ENCODE measurements at places on chromosomes 4 and X.

GRCh38 chrX:17656035-17656418 lies 81.3 kb upstream of the SCML1 start:
- no peak for DNase-seq

- no peak for DNase-seq
Observed at GRCh38 chrX:15702488-15703371, 35.3 kb upstream of the CA5B start.

- DNase-seq: no peak
Observed at GRCh38 chrX:111687305-111687704, 6.3 kb downstream of the ALG13 start.

GRCh38 chrX:22542641-22543040 lies 269.9 kb downstream of the CBLL2 start:
- DNase-seq: no peak

GRCh38 chr4:104826171-104826570 lies 320.5 kb upstream of the TET2 start:
- DNase-seq: no peak

- no peak for DNase-seq
Observed at GRCh38 chr4:158094413-158095134, 78.3 kb downstream of the GASK1B start.

- DNase-seq: no peak
Observed at GRCh38 chrX:78168065-78168464, 28.6 kb upstream of the TAF9B start.

DNA sequence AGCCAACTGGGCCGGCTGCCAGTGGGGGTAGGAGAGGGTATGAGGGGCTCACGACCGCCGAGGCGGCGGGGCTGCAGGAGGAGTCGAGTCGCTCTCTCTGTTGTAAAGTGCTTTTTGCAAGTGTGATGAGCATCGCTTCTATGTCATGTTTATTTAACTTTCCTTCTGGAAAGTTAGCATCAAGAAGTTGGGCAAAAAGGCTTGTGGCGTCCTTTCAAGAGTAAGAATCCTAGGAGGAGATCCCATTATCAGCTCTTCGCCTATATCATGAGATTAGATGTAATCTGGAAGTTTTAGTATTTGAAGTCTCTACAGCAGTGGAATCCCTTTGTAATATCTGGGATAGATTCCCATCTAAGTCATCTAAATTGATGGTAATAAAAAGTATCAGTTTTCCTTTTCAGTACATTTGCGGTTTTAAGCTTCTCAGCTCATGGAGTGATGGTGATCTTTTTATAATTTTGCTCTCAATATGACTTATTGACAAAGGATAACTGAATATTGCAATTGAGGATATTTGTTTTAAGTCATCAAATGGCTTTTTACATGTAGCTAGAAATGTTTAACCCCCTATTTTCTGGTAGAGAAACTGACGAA lies 1.7 kb downstream of the GALNT7 start:
- DNase-seq: no peak

GRCh38 chr4:174553828-174554227 lies 31.5 kb upstream of the HPGD start:
- DNase-seq: no peak

DNA sequence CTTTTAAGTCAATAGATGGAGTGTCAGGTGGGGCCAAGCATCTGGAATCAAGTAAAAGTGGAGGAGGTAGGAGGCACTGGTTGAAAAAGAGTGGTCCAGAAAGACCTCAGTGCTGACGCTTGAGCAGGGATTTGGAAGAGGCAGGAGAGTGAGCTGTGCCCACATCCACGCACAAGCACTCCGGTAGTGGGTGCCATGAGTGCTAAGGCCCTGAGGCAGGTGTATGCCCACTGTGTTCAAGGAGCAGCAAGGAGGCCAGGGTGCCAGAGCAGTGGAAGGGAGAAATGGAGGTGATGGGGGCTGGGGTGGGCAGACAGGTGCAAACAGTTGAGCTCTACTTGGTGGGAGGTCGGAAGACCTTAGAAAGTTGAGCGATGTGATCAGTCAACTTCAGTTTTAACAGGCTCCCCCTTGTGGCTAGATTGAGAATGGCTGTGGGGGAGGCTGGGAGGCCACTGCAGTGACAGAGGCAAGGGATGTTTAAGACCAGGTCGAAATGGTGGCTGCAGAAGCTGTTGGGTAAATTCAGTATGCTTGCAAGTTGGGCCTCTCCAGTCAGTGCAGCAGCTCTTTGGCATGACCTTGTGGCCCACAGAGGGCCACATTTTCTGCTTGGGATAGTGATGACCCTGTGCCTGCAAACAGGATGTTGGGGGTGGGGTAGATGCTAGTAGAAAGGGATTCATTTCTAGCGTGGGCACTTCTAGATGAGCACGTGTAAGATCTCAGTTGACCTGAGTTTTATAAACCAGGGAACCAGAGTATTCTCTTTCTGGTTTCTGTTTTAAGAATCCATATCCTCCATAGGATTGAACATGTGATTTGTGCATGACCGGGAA lies 12.7 kb downstream of the TKTL1 start:
- peak; percentile 87 for DNase-seq

DNA sequence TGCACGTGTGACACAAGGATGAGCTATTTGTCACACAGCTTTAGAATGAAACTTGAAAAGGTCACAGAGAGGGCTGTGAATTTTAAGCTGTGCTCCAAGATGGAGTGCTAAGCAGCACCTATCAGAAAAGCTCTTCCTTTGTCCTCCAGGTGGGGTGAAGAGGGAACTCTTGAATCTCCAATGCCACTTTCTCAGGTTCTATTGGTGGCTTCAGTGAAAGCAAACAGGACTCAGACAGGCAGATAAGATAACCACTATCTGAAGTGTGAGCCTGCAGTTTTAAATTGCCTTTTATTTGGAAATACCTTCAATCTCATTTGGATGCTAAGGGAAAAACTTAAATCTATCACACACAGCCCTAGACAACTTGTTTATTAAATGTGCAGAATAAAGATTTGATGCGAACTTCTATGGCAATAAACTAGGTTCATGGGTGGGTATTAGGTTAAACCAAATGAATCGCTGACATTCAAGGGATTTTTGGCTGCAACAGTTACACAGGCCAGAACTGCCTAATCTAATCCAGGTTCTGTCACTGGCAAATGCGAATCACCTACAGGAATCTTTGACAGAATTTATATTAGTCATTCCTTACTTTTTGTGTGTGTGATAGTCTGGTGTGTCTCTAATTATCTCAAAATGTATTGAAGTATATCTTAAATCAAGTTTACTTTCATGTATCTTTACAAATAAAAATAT lies 13.6 kb upstream of the PDGFRA start:
- DNase-seq: no peak

GRCh38 chr4:121273191-121273590 lies 107.6 kb downstream of the QRFPR start:
- DNase-seq: no peak

Measured in activated CD4-positive, alpha-beta memory T cell treated with anti-CD3 and anti-CD28 coated beads for 36 hours (primary cell).